ENCODE measurements at places on chromosomes 2 and 18.

DNA sequence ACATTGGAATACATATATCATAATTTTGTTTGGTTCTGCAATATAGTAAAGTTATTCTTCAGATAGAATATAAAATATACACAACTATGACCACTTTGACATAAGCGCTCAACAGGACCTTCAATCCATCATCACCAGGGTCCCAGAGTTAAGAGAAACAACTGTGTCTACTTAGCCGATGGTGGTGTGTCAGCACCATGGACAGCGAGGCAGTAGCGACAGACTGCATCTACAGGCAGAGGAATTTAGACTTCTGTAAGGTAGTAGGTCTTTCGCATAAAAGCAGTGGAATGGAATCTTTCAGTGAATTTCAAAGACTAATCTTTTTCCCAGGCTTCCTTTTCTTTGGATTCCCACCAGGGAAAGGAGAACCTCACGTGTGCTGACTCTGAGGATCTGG is 20.5 kb upstream of the LRPPRC start:
- DNase-seq = no peak

GRCh38 chr2:168155046-168155445 is 92.3 kb downstream of the STK39 start:
- no peak for DNase-seq

DNA sequence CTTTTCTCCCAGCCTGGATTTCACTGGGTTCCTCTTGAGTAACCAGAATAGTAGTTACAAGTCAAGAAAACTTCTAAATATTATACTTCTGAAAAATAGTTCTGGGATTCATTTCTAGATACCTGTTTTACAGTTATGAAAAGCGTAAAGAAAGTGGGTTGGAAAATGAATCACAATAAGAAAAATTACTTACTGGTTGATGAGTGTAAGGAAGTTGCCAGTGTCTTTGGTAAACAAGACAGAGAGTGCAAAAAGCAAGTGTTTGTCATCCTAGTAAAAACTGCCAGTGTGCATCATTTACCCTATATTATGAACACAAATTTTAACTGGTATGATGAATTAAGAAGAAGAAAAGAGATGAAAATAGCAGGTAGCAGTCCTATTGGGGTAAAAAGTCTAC is 88.9 kb downstream of the R3HDM1 start:
- DNase-seq = no peak

GRCh38 chr2:58427572-58428095 is 186.5 kb upstream of the FANCL start:
- no peak for DNase-seq

- no peak for DNase-seq
Observed at GRCh38 chr2:39411181-39411944, 25.7 kb downstream of the MAP4K3 start.

DNA sequence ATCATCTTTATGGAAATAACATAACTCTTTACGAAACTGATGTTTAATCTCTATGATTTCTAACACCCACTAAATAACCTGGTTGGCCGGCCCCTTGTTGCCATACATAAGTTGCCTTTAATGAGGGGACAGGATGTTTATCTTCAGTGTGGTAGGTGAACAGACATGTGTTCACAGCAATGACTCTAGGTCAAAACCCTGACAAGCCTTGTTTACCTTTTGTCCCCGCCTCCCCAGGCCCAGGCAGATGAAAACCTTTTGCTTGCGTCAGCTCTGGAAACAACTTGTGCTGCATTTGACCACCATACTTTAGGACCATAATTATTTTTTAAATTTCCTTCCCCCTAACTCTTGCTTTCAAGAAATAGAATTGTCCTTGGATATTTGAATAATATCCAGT is 2.9 kb upstream of the DSG4 start:
- no peak for DNase-seq

- DNase-seq = no peak
Observed at GRCh38 chr18:45255197-45255890, 359.9 kb upstream of the SLC14A2 start.

- no peak for DNase-seq
Observed at GRCh38 chr2:169116327-169116726, 47.0 kb downstream of the DHRS9 start.

GRCh38 chr2:44055664-44056063 is 59.9 kb upstream of the LRPPRC start:
- no peak for DNase-seq

DNA sequence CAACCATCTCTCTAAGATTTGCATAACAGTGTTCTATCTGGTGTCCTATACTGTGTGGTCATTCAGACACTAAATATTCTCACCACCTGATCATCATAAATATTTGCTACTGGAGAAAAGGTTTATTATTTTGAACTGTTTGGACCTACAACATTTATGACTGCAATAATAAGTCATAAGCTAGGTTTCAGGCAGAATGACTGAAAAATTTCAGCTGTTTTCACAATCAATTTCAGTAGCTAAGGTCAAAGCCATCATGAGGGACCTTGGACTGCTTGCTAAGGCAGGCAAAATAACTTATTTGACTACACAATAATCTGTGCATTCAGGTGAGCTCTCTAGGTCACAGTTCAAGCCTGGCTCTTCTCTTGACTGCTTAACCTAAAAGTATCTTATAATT is 425.5 kb upstream of the CDH2 start:
- DNase-seq = no peak

GRCh38 chr2:128315829-128316776 is 2.6 kb downstream of the HS6ST1 start:
- DNase-seq = no peak

DNA sequence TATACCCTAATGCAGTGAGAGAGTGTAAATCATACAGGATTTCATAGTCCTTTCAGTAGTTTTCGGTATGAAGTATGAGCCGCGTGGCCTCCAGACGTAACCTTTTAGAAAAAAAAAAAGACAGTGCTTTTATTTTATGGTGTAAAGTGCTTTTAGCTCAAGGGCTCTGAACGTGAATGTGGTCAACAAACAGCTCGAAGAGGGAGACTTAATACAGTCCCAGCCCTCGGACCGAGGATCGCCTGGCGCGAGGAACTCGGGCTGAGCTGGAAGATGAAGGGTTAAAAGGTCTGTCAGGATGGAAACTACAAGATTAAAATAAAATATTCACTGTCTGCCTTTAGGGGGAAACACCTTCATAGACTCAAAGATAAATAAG is 4.0 kb upstream of the BCL11A start:
- DNase-seq = peak; percentile 17

DNA sequence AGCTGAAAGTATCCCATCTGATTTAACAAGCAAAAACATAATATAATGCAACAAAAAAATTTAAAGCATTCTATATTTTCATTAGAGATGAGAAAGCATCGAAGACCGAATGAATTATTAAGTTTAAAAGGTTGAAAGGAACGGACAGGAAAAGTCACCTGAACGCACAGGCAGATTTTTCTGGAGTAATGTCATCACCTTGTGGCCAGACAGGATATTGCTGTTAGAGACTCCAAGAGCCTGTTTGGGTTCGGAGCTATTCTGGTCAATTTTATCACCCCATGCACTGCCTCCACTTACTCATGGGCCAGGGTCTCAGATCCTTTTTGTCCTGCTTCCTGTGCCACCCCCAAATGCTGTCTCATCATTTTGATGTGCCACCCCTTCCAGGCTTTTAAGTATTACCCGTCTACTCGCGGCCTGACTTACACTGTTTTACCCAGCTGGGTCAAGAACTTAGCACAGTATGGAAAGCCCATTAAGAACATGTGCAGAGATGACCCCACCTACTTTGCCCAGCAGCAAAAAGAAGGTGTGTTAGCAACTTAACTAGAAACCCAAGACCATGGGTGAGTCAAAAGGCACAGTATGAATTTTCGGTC is 27.3 kb downstream of the GKN2 start:
- peak; percentile 54 for DNase-seq

DNA sequence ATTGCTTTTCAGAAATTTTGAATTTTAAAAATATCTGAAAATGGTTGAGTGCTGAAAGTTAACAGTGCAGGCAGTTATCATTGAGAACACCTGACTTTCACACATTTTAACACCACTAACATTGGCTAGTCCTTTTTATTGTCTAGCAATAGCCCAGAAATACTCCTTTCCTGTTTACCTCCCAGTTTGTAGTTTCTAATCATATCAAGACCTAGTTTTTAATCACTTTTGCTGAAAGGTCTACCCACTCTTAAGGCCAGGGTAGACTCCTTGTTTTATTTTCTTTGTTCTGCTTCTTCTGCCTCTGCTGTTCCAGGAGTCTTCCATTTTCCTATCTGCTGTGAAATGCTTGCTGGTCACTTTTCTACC is 72.1 kb downstream of the UBE2E3 start:
- no peak for DNase-seq

- no peak for DNase-seq
Observed at GRCh38 chr2:148557844-148558436, 86.6 kb upstream of the EPC2 start.

DNA sequence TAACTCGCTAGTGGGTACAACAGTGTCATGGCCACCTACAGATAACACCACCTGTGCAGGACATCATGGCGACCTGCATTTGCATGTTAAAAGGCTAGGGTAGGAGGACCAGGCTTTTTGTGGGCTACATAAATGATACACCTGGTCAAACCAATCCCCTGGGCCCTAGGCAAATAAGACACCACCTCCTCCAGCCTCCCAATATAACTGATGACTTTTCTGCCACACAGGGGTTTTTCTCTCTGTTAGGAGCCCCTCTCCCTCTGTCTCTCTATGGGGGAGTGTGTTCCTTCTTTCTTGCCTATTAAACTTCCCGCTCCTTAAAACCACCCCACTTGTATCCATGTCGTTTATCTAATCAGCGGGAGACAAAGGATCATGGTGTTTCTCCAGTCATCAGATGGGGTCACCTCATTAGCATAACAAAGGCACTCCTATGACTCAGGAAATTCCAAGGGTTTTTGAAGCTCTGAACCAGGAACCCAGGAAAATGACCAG is 10.8 kb upstream of the BUB1 start:
- no peak for DNase-seq

DNA sequence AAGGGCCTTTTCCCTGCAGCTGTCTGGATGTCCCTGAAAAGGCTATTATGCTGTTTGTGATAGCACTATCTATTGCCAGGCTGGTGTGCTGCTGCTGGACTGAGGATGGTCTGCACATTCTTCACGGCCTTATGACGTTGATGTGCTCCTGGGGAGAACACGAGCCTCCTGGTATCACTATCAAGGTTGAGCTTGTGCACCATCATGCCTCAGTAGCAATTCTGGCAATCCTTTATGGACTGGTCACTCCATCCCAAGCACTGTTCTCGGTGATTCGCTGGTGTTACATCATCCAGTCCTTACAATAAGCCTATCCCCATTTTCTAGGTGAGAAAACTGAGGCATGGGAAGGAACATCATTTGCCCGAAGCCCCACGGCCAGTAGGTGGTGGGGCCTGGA is 18.2 kb upstream of the CCBE1 start:
- DNase-seq = no peak

GRCh38 chr2:182241936-182242335 is 184.9 kb downstream of the PDE1A start:
- DNase-seq = no peak

DNA sequence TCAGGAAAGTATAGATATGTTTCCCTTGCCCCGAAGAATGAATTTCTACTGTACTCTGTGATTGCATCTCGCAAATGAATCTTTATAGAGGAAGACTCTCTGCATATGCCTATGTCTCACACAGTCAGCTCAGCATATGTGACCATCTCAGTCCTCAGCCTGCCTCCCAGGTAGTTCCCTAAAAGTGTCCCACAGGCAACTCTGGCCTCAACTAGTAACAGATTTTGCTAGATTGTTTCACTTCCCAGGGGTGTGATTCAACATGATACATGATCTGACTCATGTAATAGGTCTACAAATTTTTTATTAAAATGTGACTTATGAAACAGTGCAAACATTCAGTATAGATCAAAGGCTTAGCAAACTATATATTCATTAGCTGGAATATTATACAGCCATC is 296.6 kb upstream of the CRIM1 start:
- DNase-seq = no peak

- no peak for DNase-seq
Observed at GRCh38 chr18:45243340-45244110, 371.8 kb upstream of the SLC14A2 start.

DNA sequence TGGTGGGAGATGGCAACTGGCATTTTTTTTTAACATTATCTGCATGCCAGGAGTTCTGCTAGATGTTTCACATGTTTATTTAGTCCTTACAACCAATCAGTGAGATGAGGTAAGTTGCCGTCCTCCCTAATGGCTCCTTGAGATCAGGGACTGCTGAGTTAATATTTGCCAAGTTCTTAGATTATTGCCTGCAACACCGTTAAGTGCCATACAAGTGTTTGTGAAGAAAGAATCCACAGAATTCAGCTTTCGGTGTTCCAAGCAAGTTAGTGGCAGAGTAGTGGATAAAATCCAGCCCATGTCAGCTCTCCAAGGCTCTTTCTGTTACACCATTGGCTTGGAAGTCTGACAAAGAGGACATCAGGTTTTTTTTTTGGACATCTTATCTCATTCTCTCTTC is 95.9 kb downstream of the C1QL2 start:
- no peak for DNase-seq

GRCh38 chr18:3104190-3105054 is 91.5 kb upstream of the LPIN2 start:
- DNase-seq = no peak

GRCh38 chr18:13217466-13217961 is 1.0 kb upstream of the LDLRAD4 start:
- DNase-seq = peak; percentile 39

GRCh38 chr2:96374211-96374951 is 38.8 kb downstream of the NCAPH start:
- peak; percentile 64 for DNase-seq

DNA sequence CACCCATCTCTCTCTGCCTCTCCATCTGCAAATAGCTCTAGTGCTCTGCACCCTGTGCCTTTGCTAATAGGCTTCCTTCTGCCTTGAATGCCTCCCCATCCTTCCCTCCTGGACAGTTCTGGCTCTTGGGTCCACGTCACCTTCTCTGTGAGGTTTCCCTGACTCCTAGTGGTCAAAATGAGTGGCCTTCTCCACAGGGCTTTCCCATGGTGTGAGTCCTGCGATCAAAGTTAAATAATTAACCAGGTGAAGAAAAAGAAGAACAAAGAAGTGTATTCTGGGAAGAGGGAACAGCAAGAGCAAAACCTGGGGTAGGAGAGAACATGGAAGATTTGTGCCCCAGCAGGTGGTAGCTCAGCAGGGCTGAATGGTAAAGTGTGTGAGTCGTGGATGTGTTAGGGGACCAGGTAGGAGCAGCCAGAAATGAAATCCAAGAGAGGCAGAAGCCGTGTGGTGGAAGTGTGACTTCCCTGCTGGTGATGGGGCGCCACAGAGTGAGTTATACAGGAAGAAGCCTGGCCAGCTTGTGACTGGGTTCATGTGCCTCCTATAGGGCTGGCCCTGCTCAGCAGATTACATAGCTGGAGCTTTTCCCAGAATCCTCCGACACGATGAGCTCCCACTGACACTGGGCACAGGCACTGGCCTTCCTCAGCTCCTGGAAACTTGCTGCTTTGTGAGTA is 93.8 kb upstream of the LDAH start:
- DNase-seq = no peak

- DNase-seq = no peak
Observed at GRCh38 chr18:78607221-78607620, 372.4 kb upstream of the SALL3 start.

- DNase-seq = no peak
Observed at GRCh38 chr2:180872255-180872654, 108.2 kb upstream of the UBE2E3 start.

GRCh38 chr18:40360558-40360957 is 1594.5 kb upstream of the PIK3C3 start:
- no peak for DNase-seq

Data from hematopoietic multipotent progenitor cell treated with erythropoietin and hydrocortisone succinate and interleukin-3 and kit ligand, for 15 days (in vitro differentiated cells).